B cell (primary cell): ENCODE measurements at places on chromosomes 13 and 19. TPM values are rescaled to one million over a fixed set of nuclear protein-coding genes. Genes with fewer than 3 reads are reported as not detected.

The NAPSA gene
- total RNA-seq: 3.5 and 4.7 TPM in 2 replicates

The ZNF578 gene
- 3.7 and 5.6 TPM in 2 replicates for total RNA-seq

- no peak for DNase-seq
- no peak overlapping the region for H3K27ac ChIP-seq
- no peak overlapping the region for H3K4me3 ChIP-seq
- no peaks in the 10 kb centered on the region for H3K4me1 ChIP-seq
- H3K27me3 ChIP-seq: no peaks in the 10 kb centered on the region
These were observed 9.5 kb downstream of the CEBPG start for GRCh38 chr19:33382982-33383381.

GRCh38 chr19:5458420-5458819, 3.2 kb downstream of the ZNRF4 start:
- H3K27ac ChIP-seq: no peak overlapping the region
- no peak for DNase-seq
- H3K4me3 ChIP-seq: no peak overlapping the region
- H3K4me1 ChIP-seq: no peaks in the 10 kb centered on the region

DNA sequence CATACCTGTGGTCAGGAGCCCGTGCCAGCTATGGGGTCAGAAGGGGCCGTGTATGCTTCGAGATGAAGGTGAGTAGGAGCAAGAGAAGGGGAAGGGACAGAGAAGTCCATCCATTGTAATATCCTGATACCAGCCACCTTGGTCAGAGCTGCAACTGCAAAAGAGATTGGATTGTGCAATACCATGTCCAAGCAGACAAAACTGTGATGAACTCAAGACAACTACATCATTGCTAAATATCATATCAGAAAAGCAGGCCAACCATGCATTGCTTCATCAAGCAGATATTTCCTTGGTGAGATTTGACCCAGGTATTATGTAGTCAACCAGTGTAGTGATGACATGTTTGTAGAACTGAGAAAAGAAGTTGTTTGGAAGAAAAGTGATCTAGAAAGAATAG, 12.1 kb downstream of the HNRNPUL1 start:
- no peak overlapping the region for H3K4me3 ChIP-seq
- H3K4me1 ChIP-seq: no peaks in the 10 kb centered on the region
- no peak for DNase-seq
- peaks cover 24% of the 10 kb centered on the region for H3K36me3 ChIP-seq
- no peaks in the 10 kb centered on the region for H3K27me3 ChIP-seq

- no peaks in the 10 kb centered on the region for H3K36me3 ChIP-seq
- H3K27ac ChIP-seq: no peak overlapping the region
- H3K4me3 ChIP-seq: no peak overlapping the region
- peaks cover 27% of the 10 kb centered on the region for H3K27me3 ChIP-seq
- no peak for DNase-seq
These were observed 43.9 kb downstream of the CELF5 start for GRCh38 chr19:3268326-3268725.

GRCh38 chr19:52566588-52566987, 3.5 kb upstream of the ZNF701 start:
- H3K27me3 ChIP-seq: no peaks in the 10 kb centered on the region
- H3K4me3 ChIP-seq: no peak overlapping the region
- no peak for DNase-seq
- H3K36me3 ChIP-seq: no peaks in the 10 kb centered on the region
- peaks cover 14% of the 10 kb centered on the region for H3K4me1 ChIP-seq

- H3K36me3 ChIP-seq: no peaks in the 10 kb centered on the region
- no peaks in the 10 kb centered on the region for H3K27me3 ChIP-seq
These were observed 678.9 kb upstream of the SLITRK5 start for GRCh38 chr13:86992251-86992650.

- no peak for DNase-seq
- no peak overlapping the region for H3K4me3 ChIP-seq
- no peaks in the 10 kb centered on the region for H3K4me1 ChIP-seq
- no peaks in the 10 kb centered on the region for H3K36me3 ChIP-seq
- no peak overlapping the region for H3K27ac ChIP-seq
- H3K27me3 ChIP-seq: no peaks in the 10 kb centered on the region
These were observed 20.8 kb upstream of the CASP14 start for GRCh38 chr19:15028490-15028889.

DNA sequence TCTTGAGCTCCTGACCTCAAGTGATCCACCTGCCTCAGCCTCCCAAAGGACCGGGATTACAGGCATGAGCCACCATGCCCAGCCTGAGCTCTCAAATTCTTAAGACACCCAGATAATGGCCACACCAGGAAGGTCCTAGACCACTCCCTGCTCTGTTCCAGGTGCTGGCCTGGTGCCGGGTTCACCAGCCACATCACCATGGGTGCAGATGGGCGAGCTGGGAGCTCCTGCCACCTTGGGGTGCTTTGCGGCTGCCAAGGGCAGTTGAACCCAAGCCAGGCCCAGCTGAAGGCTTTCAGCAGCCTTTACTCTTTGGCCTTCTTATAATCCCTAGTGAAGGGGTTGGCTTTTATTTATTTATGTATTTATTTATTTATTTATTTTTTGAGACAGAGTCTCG, 4.9 kb downstream of the HPN start:
- peaks cover 8% of the 10 kb centered on the region for H3K4me1 ChIP-seq
- no peak for DNase-seq
- H3K27ac ChIP-seq: no peak overlapping the region
- H3K4me3 ChIP-seq: no peak overlapping the region
- H3K36me3 ChIP-seq: no peaks in the 10 kb centered on the region
- H3K27me3 ChIP-seq: peaks cover 4% of the 10 kb centered on the region
